ENCODE measurements at places on chromosomes 5 and 9.

DNA sequence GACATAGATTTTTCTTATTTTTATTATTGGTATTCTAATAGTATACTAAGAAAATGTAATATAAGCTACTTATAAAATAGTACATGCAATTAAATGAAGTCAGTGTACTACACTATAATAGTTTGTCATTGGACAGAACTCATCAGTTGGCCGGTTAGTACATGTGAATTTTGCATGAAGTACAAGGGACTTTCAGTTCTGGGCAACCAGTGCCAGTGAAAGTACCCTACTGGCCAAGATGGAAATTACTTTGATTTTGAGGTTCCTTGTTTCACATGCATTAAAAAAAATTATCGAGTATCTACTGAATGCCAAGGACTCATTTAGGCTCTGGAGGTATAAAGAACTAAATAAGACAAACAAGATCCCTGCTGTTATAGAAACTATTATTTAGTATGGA lies 213.4 kb upstream of the ELL2 start:
- no peak for DNase-seq

GRCh38 chr9:18675973-18676372 lies 202.0 kb downstream of the ADAMTSL1 start:
- no peak for DNase-seq

- no peak for DNase-seq
These were observed 22.0 kb upstream of the AK3 start for GRCh38 chr9:4762886-4763541.

- DNase-seq: no peak
These were observed 27.6 kb downstream of the TLX3 start for GRCh38 chr5:171336521-171337209.

DNA sequence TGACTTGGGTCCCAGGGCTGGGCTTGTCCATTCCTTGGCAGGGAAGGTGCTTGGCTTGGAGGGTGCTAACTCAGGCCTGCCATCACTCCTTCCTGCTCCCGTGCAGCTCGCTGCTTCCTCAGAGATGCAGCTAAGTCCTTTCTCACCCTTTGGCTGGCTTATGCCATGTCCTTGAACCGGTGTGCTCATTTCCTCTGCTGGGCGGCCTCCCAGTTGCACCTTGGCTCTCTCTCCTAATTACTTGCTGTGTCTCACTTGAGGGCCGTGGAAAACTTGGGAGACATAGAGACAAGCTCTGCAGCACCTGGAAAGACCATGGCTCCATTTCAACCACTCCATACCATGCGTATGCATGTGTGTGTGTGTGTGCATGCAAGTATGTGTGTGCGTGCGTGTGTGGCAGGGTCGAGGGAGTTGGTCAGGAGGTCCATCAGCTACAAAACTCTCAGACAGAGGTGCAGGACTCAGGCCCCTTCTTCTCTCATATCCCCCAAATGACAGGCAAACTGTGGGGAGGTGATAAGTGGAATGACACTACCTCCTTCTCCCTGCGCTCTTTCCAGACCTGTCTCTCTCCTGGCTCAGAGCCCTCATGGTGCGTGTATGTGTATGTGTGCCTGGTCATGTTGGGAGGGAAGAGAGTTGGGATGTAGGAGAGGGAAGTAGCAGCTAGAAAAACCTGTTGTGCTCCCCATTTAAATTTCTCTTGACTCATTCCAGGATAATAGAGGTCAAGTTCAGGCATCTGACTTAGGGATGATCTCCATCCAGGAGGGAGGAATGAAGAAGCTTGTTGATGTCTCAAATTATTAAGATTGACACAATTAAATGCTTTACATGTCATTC lies 17.6 kb upstream of the MTMR12 start:
- DNase-seq: no peak

DNA sequence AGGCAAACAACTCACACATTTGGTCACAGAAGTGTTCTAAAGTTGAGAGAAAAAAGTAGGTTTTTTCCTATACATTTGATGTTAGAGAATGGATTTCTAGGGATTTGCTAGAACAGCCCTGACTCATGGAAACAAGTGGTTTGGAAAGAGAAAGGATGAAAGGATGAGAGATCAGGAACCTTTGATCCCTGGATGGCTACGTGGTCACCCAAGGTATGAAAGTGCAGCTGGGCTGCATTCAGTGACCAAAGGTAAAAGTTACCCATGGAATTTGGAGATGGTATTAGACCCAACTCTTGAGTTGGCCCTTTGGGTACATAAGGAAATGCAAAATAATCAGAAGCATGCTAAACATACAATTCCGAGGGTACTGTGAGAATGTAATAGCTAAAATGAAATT lies 61.3 kb upstream of the SPIN1 start:
- DNase-seq: no peak

- no peak for DNase-seq
These were observed 12.3 kb downstream of the GNE start for GRCh38 chr9:36245906-36246305.

DNA sequence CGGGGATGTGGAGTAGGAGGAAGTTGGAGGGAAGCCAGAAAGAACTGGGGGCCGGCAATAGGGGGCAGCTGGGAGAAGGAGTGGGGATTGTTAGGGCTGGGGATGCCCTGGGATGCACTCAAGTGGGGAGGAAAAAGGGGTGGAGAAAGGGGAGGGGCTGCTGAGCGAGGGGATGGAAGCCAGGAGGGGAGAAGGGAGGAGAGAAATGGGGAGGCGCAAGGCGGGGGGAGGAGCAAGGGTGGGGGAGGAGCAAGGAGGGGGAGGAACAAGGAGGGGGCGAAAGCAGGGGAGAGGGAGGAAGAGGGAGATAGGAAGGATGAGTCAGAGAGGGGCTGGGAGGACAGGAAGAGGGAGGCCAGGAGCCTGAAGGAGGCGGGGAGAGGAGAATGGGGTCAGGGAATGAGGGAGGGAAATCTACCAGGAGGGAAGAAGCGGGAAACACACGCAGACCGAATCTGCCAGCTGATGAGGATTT lies 1.6 kb downstream of the IRX4 start:
- DNase-seq: no peak

- no peak for DNase-seq
These were observed 50.3 kb upstream of the AFAP1L1 start for GRCh38 chr5:149221326-149221725.

DNA sequence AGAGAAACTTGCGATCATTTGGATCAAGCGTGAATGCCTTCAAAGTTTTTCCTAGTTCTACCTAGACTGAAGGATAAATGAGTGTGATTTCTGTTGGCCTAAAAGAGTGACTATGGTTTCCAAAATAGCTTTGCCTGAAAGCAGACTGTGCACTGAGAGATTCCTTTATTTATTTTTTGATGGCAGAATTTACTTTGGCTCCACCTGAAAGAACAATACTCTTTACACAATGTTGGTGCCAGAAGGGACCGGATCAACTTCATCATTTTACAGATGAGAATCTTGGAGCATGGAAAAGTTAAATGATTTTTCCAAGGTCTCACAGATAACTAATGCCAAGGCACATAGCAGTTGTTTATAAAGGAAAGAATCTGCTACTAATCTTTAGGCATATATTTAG lies 199.6 kb downstream of the KCTD16 start:
- no peak for DNase-seq

DNA sequence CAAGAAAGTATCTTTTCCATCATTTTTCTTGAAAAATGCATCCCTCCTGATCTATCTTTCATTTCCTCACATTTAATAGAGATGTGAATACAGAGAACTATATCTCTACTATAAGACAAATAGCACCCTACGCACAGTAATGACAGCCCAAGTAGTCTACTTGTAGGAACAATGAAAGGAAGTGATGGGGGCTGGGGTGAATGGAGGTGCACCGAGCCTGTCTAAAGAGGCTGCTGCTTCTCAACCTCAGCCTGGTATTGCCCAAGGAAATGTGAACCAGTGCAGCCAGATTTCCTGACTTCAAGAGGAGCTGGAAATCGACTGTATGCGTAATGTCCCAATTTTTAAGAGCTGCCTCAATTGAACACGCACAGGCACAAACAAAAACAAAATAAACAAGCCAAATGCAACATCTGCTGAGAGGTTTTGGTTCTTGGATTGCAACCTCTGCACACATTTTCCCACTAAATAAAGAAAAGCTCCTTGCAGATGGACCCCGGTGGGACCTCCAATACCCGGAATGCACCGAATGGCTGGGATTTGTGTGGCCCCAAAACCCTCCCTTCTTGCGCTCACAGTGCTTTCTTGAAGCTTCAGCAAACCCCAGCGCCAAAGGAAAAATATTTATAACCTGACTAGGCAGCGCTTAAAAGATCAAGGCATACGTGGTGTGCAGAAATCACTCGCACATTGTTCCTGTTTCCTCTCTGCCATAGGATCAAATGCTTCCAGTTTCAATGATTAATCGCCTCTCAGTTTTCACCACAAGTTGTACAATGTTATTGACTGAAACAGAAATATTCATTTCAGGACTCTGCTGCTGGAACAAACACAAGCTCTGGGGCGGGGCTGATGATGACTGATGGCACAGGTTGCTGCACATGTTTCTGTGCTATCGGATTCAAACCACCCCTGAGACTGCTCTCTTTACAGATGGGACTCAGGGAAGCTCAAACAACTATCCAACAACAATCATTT lies 68.3 kb downstream of the KCNIP1 start:
- DNase-seq: peak; percentile 60

GRCh38 chr5:13566871-13567339 lies 377.6 kb downstream of the DNAH5 start:
- DNase-seq: no peak

GRCh38 chr9:29437526-29437925 lies 1864.2 kb upstream of the C9orf72 start:
- DNase-seq: no peak

- no peak for DNase-seq
These were observed 10.7 kb downstream of the PCDHAC2 start for GRCh38 chr5:140977003-140977402.

- no peak for DNase-seq
These were observed 797.3 kb upstream of the ACO1 start for GRCh38 chr9:31587146-31587545.

DNA sequence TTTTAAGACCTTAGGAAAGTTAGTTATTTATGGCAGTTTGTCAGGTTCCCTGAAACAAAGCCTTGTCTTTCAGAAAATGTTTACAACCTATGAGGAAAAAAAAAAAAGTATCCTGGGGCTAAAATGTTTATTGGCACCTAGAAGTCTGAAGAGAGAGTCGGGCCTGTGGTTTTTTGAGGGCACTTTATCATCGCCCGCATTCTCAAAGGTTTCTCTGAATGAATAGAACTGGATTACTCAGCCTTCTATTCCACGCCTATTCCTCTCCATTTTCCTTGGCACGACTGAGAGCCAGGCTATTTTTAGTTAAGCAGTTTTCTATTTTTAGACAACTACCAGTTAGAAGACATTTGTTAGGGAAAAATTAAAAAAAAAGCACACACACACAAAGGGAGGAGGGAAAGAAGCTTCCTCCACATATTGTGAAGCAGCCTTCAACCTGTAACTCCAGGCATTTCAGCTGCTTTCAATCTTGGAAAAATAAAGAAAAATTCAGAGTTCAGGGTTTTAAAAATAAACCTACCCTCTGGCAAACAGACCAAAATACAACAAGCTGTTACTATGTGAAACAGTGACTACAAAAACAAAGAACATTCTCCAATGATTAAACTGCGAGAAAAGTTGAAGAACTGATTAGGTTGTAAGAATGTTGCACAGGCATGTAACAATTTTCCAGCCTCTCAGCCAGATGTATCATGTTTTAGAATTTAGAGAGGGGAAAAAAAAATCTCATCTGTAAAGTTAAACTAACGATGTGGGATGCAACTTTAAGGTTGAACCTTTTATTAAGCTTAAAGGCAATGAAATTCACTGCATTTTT lies 97.0 kb downstream of the MEF2C start:
- peak; percentile 12 for DNase-seq

DNA sequence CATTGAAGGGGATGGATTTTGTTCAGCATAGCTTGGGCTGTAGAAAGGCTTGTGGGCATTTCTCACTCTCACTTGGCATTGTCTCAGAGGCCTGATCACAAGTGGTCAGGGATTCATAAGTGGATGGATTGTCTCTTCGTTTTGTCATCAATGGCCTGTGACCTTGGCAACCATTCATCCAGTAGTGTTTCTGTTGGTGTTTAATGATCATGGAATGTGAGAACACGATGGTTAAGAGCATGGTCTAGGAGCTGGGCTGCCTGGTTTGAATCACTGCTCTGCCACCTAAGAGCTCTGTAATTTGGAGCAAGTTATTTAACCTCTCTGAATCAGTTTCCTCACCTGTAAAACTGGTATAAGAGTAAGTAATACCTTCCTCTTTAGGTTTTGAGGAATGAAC lies 430.1 kb upstream of the MEF2C start:
- no peak for DNase-seq

DNA sequence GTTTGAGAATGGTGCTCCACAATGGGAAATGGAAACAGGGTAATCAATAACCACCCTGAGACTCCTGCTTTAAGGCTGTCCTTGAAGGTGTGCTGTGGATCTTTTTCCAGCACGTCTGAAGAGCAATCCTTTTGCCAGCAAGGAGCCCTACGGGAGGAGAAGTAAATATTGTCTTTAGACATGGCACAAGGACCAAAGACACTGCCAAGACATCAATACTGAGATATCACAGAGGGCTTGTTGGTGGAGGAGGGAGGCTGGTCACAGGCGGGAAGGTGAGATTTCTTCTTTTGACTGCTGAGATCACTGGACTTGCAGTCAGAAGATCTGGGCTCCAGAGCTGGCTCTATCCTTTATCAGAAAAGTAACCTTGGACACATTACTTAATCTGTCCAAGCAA lies 135.0 kb upstream of the ZNF462 start:
- no peak for DNase-seq

- no peak for DNase-seq
These were observed 38.7 kb upstream of the SEMA4D start for GRCh38 chr9:89536600-89536999.

- no peak for DNase-seq
These were observed 21.7 kb upstream of the SPDL1 start for GRCh38 chr5:169561893-169562292.

DNA sequence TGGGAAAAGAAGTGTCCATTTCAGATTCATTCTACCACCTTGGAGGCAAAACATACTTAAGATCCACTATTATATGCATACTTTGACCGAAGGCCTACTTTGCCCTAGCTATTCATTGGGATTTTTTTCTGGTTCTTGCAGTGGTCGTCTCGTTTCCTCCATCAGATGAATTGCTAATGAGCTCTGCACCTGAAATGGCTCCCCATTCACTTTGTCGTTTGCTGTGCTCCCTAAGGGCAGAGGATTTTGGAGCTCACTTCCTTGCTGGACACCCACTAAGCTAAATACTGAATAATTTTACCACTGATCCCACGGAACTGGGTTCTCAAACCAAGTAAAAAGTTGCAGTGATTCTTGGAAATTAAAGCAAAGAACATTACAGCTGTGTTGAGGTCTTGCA lies 1.9 kb downstream of the KDM3B start:
- no peak for DNase-seq

GRCh38 chr5:54249210-54250028 lies 61.0 kb downstream of the ARL15 start:
- DNase-seq: no peak

GRCh38 chr9:121871431-121872025 lies 220.1 kb downstream of the DAB2IP start:
- DNase-seq: no peak

GRCh38 chr5:439181-439580 lies 3.8 kb upstream of the EXOC3 start:
- DNase-seq: no peak

GRCh38 chr5:3195994-3196393 lies 399.6 kb upstream of the IRX1 start:
- no peak for DNase-seq
